ENCODE measurements at places on chromosomes 2 and 18. TPM values are rescaled to one million over a fixed set of nuclear protein-coding genes. Genes with fewer than 3 reads are reported as not detected.

DNA sequence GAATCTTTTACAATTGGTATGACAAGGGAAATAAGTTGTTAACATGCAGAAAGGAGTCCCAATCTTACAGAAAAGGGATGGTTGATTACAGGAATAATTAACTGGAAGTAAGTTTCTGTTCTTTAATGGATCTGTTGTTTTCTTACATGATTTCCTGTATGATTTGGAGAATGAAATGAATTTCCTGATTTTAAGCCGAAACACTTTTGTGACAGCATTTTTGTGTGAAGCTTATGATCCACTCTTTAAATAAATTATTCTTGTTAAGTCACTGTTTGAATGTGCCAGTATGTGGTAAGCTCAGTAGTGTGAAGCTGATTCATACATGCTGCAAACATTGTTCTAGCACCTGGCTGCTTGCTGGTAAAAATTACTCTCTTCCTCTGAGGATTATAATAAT lies 516.2 kb downstream of the DCDC2C start:
- no peak for DNase-seq
- no peak overlapping the region for H3K4me3 ChIP-seq
- H3K27ac ChIP-seq, result no peak overlapping the region
- H3K27me3 ChIP-seq, result no peaks in the 10 kb centered on the region

GRCh38 chr2:201879996-201880395 lies 73.7 kb downstream of the CDK15 start:
- no peak overlapping the region for H3K4me3 ChIP-seq
- peaks cover 26% of the 10 kb centered on the region for H3K4me1 ChIP-seq
- no peaks in the 10 kb centered on the region for H3K36me3 ChIP-seq
- H3K27ac ChIP-seq, result peak overlapping the region; percentile 20
- peak; percentile 25 for DNase-seq

- no peak overlapping the region for H3K27ac ChIP-seq
- H3K4me1 ChIP-seq, result peaks cover 3% of the 10 kb centered on the region
- H3K27me3 ChIP-seq, result peaks cover 2% of the 10 kb centered on the region
- DNase-seq, result no peak
Observed at GRCh38 chr2:95354469-95354901, 48.0 kb upstream of the FAHD2A start.

GRCh38 chr2:212926940-212927339 lies 224.5 kb downstream of the IKZF2 start:
- H3K4me1 ChIP-seq, result peaks cover 5% of the 10 kb centered on the region
- no peak overlapping the region for H3K27ac ChIP-seq
- DNase-seq, result no peak

DNA sequence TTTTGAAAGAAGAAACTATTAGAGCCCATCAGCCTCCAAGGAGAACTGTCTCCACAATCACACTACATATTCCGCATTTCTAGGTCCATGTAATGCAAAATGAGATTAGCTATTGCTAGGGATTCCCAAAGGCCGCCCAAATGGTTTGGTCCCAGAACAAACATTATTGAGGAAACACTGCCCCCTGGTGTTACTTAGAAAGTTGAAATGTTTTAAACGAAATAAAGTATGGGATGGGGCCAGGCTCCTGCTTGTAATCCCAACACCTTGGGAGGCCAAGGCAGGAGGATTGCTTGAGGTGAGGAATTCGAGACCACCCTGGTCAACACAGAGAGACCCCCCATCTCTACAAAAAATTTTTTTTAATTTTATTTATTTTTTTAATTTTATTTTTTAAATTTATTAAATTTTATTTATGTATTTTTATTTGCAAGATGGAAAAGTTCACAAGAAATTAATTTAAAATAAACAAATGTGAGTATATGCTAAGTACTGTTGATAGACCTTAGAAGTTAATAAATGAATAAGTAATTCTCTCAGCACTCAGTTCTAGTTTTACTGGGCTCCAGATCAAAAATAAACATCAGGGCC lies 5.5 kb downstream of the NHEJ1 start:
- peaks cover 3% of the 10 kb centered on the region for H3K4me1 ChIP-seq
- no peak overlapping the region for H3K27ac ChIP-seq

SPOPL gene
- total RNA-seq, result 16.7 TPM

SKOR2 gene
- total RNA-seq, result not detected

DNA sequence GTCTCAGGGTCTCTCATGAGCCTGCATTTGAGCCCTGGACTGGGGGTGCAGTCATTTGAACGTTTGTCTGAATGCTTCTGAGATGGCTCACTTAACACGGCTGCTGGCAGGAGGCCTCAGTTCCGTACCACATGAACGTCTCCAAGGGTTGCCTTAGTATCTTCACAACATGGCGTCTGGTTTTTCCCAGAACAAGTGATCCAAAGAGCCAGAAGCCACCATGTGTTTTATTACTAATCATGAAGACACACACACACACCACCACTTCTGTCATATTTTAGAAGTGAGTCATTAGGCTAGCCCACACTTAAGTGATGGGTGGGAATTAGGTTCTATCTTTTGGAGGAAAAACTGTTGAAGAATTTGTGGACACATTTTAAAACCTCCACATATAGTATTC lies 15.0 kb upstream of the MYO1B start:
- H3K36me3 ChIP-seq, result no peaks in the 10 kb centered on the region
- DNase-seq, result peak; percentile 93
- H3K27ac ChIP-seq, result peak overlapping the region; percentile 68
- no peaks in the 10 kb centered on the region for H3K27me3 ChIP-seq
- H3K4me3 ChIP-seq, result no peak overlapping the region

DNA sequence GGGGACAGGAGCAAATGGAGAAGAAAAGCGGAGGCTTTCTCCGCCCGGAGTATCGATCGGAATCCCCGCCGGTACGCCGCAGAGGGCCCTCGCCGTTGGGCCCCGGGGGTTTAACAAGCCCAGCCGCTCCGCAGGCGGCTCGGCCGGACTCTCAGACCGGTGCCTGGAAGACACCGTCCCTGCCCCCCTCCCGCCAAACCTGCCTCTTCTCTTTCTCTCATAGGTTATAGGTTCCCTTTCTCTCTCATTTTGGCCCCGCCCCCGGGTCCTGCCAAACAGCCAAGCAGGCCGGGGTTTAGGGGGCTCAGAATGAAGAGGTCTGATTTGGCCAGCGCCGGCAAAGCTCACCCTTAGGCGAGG lies 4.4 kb downstream of the ONECUT2 start:
- H3K27ac ChIP-seq, result no peak overlapping the region
- H3K4me1 ChIP-seq, result no peaks in the 10 kb centered on the region
- DNase-seq, result no peak
- peaks cover 85% of the 10 kb centered on the region for H3K27me3 ChIP-seq

GRCh38 chr2:8036366-8036765 lies 645.5 kb upstream of the ID2 start:
- H3K27ac ChIP-seq, result no peak overlapping the region
- H3K27me3 ChIP-seq, result no peaks in the 10 kb centered on the region
- H3K36me3 ChIP-seq, result no peaks in the 10 kb centered on the region
- no peak overlapping the region for H3K4me3 ChIP-seq

CD226 gene
- 1.1 TPM for total RNA-seq
